Fibroblast of skin of scalp (primary cell): ENCODE measurements at places on chromosomes 13 and 19.

DNA sequence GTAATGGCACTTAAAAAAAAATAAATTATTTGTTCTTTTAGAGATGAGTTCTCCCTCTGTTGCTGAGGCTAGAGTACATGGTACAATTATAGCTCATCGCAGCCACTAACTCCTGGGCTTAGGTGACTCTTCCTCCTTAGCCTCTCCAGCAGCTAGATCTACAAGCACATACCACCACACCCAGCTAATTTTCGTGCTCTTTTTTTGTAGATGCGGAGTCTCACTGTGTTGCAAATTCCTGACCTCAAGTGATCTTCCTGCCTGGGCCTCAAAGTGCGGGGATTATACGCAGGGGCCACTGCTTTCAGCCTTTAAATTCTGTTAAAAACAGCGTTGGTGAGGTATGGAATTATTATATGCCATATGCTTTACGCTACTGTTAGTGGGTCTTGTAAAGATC is 2034.0 kb downstream of the OLFM4 start:
- DNase-seq = no peak

- DNase-seq = no peak
These were observed 3.4 kb downstream of the TMEM145 start for GRCh38 chr19:42316223-42317211.

- DNase-seq = no peak
These were observed 42.6 kb upstream of the ZNF91 start for GRCh38 chr19:23437901-23438300.

DNA sequence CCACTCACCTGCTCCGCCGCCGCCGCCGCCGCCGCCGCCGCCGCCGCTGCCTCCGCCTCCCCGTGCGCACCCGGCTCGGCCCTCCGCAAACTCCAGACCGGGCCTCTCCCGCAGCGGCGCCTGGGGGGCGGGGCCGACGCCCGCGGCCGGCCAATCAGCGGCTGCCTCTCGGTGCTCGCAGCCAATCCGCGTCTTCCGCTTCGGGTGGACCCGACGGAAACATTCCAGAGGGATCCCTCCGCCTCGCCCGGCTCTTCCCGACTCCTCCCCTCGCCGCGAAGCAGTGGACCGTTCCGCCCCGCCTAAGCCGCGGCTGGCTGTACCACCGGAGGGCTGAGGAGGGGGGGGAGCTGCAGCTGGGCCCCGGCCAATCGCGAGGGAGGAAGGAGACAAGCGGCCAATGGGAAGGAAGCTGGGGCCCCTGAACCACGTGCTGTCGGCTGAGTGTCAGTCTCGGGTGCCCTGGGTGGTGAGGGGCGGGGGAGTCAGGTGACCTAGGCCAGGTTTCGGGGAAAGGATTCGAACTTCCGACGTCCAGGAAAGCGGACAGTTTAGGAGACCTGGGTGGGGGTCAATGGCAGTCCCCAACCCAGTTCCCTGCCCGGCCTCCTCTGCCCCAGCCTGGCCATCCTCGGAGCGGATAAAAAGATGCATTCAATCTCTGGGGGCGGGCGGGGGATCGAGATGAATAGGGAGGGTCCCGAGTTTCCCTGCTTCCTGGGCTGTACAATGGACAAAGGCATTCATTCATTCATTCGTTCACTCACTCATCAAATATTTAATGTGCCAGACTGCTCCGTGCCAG is at the start of gene GIPC1:
Gene GIPC1, minus strand, starts transcription at position 99 of the 805 bp plus-strand sequence. CDS start 13,151 bp downstream, outside the sequence.
- DNase-seq = peak; percentile 100

GRCh38 chr13:98571955-98572662 is 4.8 kb downstream of the STK24 start:
- DNase-seq = peak; percentile 84

- DNase-seq = no peak
These were observed 112.8 kb downstream of the ITGBL1 start for GRCh38 chr13:101565317-101565716.

DNA sequence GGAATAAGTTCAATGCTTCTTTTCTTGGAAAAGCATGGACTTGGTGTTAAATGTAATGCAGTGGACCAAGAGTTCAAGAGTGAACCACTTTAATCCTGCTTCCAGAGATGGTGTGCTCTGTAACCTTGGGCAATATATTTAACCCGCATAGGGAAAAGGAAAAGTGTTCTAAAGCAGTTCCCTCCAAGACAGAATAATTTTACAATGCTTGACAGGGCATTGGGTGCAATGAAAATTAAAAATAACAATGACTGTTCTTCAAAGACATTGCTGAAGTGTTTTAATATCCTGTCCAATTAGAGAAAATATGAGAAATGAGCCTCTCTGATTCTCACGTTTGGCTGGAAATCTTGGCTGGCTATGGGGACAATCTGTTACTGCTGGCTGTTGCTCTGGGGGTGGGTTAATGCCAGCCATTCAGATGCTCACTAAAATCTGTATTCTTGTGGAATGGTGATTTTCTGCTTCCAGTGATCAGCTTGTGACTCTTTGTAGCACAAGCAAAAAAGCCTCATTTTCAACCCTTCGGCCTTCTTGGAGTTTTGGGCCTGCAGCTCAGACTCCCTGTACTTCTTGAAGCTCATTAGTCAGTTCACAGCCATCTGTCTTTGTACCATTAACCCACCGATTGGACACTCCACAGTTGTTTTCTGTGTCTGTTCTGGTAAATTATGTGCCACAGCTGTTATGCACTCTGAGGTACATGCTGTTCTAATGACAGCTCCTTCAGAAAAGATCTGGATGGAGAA is 310.6 kb downstream of the LMO7 start:
- no peak for DNase-seq

DNA sequence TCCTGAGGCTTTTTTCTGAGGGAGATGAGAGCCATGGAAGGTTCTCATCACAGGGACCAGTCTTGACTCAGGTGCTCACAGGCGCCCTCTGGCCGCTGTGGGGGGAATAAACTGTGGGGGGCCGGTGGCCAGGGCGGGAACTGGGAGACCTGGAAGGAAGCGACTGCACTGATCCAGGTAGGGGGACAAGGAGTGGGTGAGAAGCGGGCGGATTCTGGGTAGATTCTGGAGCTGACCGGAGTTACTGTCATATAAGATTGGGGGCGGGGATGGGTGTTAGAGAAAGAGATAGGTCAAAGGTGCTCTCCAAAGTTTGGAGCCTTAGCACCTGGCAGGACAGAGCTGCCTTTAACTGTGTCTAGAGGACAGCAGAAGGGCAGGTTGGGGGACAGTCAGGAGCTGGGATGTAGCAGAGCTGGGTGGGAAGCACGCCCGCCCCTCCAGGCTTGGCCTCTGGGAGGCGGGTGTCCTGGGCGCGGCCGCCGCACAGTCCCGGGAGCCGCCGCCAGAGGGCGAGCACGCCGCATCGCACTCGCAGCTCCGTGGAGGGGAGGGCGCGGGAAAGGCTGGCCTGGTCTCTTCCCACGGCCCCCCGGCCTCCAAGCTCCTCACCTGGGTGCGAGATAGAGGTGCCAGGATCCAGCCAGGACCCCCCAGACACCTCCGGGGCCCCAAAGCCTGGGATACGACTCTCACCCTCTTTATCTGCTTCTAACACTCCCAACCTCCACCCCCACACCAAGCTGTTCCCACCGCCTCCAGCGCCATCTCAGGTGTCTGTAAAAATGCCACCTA is 4.2 kb upstream of the DAND5 start:
- peak; percentile 75 for DNase-seq

- peak; percentile 84 for DNase-seq
These were observed 843 bp downstream of the ANO8 start for GRCh38 chr19:17333611-17334413.

DNA sequence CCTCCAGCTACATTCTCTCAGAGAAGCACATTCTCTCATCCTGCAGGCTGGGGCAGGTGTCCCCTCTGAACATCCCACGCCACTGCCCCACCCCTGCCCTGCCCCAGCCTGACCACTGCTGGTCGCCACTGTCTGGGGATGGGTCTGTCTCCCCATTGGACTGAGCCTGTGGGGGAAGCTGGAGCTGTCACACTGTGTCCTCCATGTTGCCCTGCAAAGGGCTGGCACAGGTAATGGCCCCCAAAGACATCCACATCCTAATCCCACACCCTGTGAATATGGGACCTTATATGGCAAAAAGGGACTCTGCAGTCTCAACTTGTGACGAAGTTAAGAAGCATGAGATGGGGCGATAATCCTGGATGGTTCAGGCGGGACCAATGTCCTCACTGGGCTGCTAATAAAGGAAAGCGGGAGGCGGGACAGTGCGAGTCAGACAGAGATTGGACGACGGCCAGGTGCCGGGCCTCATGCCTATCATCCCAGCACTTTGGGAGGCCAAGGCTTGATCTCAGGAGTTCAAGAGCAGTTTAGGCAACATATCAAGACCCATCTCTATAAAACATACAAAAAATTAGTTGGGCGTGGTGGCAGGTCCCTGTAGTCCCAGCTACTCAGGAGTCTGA is 9.1 kb downstream of the AP2S1 start:
- DNase-seq = peak; percentile 90

DNA sequence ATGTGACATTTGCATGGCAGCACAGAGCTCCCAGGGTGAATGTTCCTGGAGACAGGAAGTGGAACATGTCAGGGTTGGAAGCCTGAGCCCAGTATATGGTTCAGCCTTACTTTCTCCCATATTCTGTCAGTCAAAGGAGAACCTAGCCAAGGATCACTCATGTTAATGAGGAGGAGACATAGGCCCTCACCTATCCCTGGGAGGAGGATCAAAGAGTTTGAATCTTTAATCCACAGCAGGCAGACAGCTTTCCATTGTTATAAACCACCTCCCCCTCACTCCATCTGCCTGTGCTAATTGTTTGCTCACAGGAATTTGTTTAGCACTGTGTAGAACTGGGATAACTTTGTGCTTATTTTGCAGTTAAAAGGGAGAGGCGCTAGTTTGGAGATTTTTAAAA is 1069.1 kb downstream of the EFNB2 start:
- DNase-seq = no peak

DNA sequence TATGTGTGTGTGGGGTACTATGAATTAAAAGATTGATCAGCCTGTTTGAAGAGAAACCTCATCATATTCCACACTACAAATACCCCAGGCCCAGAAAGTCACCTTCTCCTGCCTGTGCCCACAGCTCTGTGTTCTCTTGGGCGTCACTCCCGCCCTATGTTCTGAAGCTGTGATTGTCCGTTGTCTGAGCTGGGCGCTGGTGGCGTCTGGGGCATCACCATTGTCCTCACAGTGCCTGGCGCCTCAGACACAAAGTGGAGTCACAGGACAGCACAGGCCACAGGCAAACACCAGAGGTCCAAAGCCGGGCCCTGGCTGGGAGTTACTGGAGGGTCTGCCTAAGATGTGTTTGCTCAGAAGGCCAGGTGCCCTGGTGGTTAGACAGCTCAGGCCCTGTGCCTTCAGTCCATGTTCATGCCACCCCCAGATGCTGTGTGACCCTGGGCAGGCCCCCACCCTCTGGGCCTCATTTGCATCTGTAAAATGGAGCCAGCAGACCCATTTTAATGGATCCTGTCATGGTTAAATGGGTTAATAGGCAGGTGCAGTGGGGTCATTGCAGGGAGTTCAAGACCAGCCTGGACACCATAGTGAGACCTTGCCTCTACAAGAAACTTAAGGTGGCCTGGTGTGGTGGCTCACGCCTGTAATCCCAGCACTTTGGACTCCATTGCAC is 34.5 kb downstream of the DNM2 start:
- no peak for DNase-seq

- DNase-seq = no peak
These were observed 53.1 kb downstream of the FOXO1 start for GRCh38 chr13:40613192-40613818.

DNA sequence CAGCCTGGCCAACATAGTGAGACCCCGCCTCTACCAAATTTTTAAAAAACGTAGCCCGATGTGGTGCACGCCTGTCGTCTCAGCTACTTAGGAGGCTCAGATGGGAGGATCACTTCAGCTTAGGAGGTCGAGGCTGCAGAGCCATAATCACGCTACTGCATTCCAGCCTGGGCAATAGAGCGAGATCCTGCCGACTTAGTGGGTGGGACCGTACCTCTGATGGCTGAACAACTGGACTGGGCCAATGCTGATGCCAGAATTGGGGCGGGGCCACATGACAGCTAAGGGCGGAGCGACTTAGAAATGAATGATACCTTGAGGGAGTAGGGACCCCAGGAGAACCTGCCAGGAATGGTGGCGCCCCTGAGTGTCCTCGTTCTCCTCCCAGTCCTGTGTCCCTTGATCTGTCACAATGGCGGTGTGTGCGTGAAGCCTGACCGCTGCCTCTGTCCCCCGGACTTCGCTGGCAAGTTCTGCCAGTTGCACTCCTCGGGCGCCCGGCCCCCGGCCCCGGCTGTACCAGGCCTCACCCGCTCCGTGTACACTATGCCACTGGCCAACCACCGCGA is 3.6 kb downstream of the LTBP4 start:
- no peak for DNase-seq

DNA sequence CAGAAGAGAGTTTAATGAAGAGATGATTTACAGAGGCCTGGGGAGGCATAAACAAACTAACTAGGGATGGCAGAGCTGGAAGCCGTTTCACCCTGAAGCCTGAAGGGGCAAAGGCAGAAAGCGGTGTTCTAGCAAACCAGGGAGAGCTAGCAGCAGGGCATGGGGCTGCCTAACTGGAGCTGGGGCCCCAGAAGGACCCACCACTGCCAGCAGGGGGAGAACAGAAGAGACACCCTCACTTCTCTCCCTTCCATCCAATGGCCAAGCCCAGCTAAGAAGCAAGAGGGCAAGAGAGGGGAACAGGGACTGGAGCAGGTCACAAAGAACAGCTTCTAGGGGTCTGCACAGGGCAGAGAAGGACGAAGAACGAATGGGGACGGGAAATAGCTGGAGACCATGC is 195.5 kb downstream of the KATNAL1 start:
- peak; percentile 13 for DNase-seq

- no peak for DNase-seq
These were observed 534.1 kb downstream of the PCDH17 start for GRCh38 chr13:58165617-58166016.

DNA sequence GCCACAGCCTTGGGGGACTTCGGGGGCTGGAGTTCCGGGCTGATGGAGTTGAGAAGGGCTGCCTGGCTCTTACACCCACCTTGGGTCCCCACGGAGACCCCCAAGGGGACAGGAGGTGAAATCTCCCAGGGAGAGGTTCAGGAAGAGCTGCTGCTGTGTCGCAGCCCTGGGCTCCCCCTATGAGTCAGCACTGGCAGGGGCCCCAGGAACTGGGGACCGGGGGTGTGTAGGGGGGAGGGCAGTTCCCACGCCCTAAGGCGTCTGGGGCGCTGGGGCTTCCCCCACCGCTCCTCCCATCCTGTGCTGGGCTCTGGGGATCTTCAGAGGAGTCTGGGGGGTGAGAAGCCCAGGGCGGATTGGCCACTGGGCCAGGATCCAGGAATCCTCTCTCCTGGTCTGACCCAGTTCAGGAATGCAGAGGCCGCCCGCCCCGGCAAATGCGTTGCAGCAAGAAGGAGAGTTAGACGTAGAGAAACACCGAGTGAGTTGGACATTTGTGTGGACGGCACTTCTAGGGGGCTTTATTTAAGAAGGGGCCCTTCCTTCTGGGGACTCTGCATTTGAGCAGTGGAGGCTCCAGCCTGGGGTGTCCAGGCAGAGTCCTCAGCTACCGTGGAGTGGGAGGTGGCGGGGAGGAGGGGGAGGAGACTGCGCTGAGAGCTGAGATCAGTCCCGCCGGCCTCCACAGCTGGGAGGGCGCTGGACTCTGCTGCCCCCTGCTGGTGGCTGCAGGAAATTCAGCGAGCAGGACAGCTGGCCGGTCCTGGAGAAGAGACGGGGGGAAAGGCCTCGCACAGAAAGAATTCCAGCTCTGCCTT is 15.0 kb upstream of the NANOS3 start:
- peak; percentile 96 for DNase-seq
